ENCODE measurements at places on chromosomes 16 and 17.
A peak's percentile ranks its signal among the peaks of the same experiment; 100 is the strongest.

DNA sequence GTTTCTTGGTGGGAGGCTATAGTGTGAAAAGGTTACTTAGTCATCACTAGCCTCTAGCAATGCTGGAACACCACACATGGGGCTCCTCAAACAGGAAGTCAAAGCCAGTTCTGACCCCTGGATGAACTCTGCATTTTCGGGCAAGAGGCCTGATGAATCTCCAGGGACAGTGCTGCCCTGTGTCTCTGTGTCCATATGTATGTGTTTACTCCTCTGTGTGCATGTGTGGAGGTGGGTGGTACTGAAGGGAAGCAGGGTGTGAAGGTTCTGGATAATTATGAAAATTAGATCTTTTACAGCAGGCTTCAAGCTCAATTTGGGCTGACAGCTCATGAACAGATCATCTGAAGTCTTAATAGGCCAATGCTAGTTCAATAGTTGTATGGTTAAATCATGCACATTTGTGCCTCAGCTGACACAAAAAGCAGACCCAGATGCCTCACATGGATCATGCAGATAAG lies 133.6 kb downstream of the SNX11 start:
- DNase-seq: no peak

DNA sequence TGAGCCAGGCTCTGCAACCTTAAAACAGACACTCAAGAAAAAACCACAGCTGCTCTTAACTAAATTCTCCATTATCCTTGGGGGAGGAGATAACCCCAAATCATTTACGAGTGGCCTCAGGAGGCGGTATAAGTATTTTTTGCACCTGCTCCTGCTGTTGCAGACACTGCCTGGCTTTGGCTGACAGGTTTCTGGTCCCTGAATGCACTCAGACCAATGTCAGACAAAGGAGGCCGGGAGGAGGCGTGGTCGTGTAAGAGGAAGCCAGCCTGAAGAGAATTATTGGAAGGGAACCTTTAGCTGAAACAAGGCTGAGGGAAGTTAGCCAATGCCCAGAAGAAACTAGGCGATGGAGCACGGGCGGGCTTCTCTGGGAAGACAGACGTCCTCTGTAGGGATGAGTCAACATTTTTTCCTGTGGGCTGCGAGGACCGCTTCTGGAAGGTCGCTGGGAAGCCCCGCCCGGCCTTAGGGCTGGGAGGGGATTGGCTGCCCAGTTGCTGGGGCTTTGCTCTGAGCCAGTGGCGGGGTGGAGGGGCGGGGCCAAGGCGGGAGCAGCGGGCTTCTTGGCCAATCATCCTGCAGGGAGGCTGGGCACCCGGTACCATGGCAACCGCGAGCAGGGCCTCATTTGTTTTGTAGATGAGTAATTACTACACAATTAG lies 82.3 kb downstream of the CCDC182 start:
- DNase-seq: peak; percentile 90

DNA sequence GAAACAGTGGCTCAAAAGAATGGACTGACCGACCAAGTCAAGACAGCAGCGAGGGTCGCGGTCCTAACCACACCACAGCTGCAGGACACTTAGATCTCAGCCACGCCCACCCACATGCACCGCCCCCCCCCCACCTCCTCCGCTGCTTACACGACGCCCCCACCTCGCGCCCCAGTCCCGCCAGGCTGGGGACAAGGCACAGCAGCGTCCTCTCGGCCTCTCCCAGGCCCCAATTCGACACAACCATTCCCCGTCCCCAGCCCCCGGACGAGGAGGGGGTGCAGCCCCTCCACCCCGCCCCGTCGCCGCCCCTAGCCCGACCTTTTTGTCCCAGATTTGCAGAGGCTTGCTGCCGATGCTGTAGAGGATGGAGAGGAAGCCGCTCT lies 477 bp downstream of the CFAP20 start:
- DNase-seq: peak; percentile 32

DNA sequence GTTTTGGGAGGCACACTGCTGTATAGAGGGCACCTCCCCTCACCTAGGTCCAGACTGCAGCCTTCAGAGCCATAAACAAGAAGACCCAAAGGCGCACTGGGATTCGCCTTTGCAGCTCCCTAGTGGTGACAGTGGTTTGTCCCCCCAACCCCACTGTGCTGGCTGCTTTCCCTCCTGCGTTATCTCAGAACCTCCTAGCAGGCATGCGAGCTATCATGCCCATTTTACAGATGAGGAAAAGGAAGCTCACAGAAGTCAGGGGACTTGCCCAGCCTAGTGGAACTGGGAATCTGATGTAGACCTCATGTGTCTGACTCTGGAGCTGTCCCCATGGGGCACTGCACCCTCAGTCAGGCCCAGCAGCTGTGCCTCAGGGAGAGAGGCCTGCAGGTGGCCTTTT lies 115.2 kb downstream of the CLEC16A start:
- DNase-seq: no peak

- no peak for DNase-seq
Measured at GRCh38 chr17:69577098-69577497, 162.6 kb downstream of the MAP2K6 start.

- DNase-seq: no peak
Measured at GRCh38 chr16:17295948-17296347, 174.8 kb downstream of the XYLT1 start.

DNA sequence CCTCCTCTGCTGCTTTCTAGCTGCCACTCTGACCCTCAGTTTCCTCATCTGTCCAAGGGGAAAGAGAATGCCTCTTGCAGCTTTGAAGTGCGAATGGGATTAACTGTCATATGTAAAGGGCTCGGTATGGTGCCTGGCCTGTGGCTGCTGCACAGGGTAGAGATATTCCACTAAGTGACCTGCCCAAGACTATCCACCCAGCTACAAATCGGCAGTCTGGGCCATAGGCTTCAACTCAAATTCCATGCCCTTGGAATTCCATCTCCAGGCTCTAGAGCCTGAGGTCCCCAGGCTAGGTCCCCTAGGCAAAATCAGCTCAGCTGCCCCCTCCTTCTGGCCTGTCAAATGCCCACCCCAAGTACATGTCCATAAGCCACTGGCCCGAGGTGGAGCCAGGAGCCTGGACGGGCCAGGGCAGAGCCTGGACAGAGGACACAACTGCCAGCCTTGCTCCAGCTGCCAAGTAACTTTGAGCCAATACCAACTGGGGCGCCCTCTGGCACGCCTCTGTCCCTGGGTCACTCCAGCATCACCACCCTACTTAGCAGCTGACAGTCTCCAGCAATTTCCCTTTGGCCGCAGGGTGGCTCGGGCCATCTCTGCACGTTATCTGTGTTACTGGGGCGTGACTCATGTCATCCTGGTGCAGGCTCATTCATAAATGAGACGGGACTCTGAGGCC lies 57.2 kb downstream of the SDK2 start:
- DNase-seq: no peak
